Stimulated activated naive CD8-positive, alpha-beta T cell treated with anti-CD3 and anti-CD28 coated beads, Interleukin-15, Interleukin-2, amounts not matched to agents 100 U/mL and 50 U/mL, for 24 hours (primary cell): ENCODE measurements at places on chromosomes 4 and X.

DNA sequence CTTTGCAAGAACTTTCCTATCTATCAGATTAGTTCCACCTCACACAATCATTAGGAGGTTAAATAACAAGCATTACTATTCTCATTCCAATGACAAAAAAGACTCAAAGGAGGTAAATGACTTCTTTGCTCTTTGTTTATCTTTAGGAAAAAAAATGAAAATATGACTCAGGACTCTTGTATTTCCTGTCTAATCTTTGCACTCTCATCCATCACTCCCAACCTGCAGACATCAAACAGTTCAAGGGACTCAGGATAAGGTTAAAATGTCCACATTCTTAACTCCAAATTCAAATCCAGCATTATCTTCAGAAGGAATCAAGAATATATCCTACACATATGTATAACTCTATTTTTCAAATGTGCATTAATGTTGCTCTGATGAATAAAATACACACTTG lies 139.6 kb downstream of the UNC5C start:
- no peak for DNase-seq

GRCh38 chr4:91257721-91258120 lies 1046.0 kb upstream of the GRID2 start:
- no peak for DNase-seq

- DNase-seq: no peak
Observed at GRCh38 chr4:113958766-113959538, 20.5 kb downstream of the ARSJ start.

GRCh38 chr4:15920723-15921591 lies 17.6 kb downstream of the FGFBP1 start:
- no peak for DNase-seq

DNA sequence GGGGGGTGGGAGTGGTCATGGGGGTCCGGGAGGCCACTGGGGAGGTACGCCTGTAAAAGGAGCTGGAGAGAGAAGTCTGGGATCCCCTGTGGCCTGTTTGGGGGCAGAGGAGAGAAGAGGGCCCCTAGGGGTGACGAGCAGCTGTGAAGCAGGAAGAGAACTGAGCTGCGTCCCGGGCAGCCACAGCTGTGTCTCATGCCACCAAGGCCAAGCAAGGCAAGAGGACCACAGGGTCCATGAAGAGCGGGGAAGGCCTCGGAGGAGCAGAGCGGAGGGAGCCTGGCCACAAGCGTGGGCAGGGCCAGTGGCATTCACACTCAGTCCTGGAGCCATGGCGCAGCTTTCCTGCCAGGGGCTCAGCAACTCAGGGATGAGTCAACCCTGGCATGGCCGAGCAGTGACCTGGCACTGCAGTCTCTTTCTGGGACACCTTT lies 13.6 kb upstream of the NAT8L start:
- no peak for DNase-seq

GRCh38 chrX:71191248-71191647 lies 31.8 kb upstream of the GJB1 start:
- no peak for DNase-seq

DNA sequence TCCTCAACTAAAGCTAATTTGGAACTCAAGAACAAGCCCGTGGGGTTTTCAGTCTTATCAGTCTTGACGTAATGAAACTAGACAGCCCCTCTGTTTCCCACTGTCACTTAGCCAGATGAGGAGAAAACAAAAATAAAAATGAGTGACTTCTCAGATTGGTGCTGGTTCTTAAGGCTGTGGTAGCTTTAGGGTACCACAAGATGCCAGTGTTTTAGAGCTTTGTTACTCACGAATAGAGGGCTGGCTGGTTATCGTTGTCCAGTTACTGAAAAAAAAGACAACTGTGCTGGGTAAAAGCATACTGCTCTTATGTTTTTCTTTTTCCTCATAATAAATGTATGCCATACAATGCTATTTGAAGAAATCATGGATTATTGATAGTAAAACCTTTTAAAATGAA lies 796.7 kb downstream of the RAPGEF2 start:
- no peak for DNase-seq

DNA sequence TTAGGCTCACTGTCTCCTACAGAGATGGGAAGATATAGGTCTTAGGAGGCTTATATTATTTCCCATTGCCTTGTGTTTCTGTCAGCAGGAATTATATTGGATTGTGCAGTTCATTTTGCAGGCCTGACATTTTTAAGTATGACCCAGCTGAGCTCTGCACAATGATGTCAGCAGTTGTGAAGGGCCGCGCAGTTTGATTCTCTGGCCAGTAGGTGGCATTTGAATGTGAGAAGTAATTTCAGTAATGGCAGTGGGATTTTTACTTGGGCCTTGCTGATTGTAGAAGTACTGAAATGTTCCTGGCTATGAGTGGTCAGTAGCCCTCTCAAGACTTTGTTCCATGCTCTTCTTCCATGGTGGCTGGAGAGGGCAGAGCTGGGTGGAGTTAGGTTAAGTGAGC lies 247.2 kb upstream of the MTMR8 start:
- DNase-seq: peak; percentile 3

GRCh38 chrX:6432226-6432625 lies 102.7 kb downstream of the VCX3A start:
- DNase-seq: no peak

GRCh38 chr4:147605499-147605898 lies 11.7 kb upstream of the TMEM184C start:
- DNase-seq: no peak

GRCh38 chr4:137470806-137471205 lies 61.5 kb downstream of the PCDH18 start:
- no peak for DNase-seq

- DNase-seq: no peak
Observed at GRCh38 chrX:9955506-9955905, 11.7 kb upstream of the CLDN34 start.

DNA sequence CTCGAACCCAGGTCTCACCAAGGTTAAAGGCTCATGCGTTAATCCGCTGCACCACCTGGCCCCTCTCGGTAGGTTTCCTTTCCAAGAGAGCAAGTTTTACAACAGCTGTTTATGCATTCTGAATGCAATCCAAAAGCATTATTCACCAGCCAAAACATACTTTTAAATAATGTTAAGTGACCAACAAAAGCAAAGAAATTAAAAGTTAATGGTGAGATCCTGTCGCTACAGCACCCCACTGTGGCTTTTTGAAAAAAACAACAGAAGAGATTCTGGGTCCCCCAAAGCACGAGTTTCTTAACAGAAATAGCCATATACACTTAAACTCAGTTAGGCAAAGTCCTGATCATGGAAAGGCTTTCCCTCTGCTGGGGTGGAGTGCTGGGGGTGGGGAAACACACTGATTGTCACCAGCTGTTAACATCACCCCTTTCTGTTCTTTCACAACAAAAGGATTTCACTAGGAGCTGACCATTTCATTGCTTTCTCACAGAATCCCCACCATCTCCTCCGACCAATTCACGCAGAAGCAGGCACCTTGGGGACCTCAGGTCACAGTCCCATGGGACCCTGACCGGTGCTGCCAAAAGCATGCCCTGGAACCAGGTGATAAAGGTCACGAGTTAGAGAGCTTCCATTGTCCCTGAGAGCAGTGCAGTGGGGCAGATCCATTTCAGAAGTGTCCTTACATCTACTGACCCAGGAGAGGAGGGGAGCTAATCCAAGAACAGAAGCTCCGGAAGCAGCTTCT lies 51.2 kb downstream of the ZNF827 start:
- no peak for DNase-seq

GRCh38 chr4:38788317-38788716 lies 5.5 kb upstream of the TLR10 start:
- no peak for DNase-seq

DNA sequence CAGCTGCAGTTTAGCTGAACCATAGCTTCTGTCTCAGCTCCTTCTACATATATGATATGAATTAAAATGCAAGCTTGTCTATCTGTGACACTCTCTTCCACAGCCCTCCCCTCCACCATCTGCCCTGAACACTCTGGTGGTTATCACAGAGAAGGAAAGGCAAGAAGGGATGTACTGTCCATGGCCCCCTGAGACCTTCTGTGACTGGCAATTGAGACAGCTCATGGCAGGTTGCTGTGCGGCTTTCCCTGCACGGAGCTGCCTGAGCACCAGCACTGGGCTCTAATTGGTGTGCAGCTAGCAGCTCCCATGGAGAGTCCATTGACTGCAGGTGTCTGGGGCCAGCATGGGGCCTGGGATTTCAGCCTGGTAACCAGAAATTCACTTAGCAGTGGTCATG lies 109.8 kb upstream of the ANXA3 start:
- DNase-seq: no peak

DNA sequence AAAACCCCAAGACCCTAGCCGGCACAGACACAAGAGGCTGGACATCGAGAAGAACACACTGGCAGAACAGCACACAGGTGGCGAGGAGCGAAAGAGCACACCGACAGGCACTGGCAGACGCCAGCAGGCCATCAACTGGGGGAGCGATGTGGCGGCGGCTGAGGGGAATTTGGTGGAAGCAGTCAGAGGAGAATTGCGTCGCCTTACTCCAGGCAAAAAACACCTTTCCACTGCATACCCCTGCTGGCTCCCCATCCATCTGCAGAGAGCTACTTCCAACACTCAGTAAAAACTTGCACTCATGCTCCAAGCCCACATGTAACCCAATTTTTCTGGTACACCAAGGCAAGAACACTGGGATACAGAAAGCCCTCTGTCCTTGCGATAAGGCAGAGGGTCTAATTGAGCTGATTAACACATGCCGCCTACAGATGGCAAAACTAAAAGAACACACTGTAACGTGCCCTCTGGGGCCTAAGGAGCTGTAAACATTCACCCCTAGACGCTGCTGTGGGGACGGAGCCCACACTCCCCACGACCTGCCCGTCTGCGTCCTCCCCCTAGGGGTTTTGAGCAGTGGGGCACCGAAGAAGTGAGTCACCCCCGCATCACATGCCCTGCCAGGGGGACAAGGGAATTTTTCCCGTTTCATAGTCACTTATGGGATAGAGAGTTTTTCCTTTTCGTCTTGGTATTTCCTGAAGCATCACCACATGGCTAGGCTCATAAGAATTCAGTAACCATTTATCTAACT lies 262.3 kb downstream of the KCTD8 start:
- DNase-seq: no peak
